ENCODE measurements at places on chromosomes 5 and 9.

DNA sequence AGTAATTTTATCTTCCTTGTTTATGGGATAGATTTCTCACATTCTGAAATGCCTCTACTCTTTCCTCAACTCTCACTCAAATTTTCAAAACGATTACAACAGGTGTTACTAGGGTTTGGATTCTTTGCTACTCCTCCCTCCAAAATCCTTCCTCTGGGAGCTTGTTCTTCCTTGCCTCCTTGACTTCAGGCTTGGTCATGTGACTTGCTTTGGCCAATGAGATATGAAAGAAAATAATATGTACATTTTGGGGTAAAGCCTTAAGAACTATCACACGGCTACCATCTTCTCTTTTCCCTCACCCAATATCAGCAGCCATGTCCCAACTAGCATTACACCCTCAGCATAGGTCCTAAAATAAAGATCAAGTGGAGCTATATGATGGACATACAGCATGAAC, 28.8 kb upstream of the SLC1A1 start:
- DNase-seq: no peak

GRCh38 chr9:132878695-132879456, at the start of gene SPACA9:
SPACA9 (plus strand) TSS chr9:132878898; CDS start chr9:132883948, 5,050 bp downstream.
- peak; percentile 10 for DNase-seq

GRCh38 chr5:179345433-179346321, at the start of gene ADAMTS2:
ADAMTS2 (minus strand) TSS chr5:179345461; CDS start chr5:179345328, 133 bp downstream.
- DNase-seq: peak; percentile 27

- DNase-seq: no peak
Observed at GRCh38 chr9:124879226-124879625, 17.3 kb downstream of the ARPC5L start.

DNA sequence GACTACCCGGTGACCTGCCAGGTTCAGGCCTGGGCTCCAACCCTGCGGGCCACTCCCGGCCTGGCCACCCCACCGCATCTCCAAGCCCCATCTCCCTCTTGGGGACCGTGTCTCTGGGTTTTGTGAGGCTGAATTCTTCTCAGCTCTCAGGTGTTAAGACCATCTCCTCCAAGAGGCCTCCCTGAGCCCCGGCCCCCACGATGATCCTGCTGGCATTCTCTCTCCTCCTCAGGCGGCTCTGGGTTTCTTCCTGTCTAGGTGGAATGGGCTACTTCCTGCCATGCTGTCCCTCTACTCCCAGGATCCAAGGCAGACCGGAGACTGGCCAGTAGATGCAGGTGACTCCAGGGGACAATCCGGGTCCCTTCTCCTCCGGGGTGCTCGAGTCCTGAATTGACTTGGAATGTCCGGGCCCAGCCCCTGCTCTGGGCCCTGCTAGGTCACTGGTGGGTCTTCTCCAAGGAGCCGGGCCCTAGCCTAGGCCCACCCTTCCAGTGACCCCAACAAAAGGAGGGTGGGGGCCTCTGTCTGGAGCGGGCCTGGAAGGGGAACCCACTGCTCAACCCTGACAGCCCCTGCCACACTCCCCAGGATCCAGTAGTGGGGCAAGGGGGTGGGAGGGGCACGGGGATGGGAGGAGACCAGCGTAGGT, 219.8 kb downstream of the C9orf50 start:
- DNase-seq: no peak

DNA sequence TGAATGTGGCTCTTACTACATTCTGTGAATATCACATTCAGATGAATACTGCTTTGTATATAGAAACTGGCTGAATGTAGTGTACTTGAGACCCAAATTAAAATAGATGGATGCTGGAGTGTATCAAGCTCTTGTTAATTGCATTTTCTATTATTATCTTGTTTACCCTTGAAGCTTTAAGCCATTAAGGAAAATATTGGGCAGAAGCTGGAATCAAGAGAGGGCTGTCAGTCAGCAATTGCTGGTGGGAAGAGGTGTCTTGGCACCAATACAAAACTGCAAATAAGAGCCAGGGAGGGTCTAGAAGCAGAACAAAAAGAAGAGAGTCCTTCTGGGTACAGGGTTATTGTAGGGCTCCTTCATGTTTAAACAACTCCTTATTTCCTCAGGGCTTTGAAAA, 38.8 kb downstream of the MUSK start:
- DNase-seq: no peak

DNA sequence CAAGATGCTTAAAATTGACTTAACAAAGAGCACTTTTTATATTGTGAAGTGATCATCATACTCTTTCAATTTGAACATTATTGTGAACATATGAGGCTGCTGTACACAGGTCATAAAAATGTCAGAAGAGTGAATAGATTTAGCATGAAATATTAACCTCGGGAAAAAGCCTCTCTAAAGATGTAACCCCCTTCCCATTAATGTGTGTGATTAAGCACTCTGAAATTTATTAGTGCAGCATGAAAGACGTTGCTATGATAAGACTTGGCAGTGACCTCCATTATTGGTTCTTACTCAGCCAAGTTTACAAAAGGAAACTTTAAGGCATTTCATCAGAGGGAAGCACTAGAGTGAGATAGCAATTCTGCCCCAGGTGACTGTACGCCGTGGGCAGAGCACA, 326.5 kb downstream of the NTRK2 start:
- DNase-seq: no peak

DNA sequence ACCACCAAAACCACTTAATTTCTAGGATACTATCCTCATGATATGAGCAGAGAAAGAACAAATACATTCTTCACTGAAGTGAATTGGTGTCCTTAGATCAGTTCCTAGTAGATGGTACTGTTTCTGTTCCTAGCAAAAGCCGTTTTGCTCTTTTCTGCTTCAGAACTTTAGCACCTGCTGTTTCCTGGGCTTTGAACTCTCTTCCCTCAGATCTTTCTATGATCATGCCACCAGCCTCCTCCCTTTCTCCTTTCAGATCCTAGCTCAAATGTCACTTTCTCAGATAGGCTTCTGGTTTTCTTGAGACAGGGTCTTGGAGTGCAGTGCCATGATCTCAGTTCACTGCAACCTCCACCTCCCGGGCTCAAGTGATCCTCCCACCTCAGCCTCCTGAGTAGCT, 118.0 kb downstream of the EGFLAM start:
- DNase-seq: no peak

GRCh38 chr5:95262933-95263660, 21.8 kb downstream of the MCTP1 start:
- no peak for DNase-seq

GRCh38 chr5:139982975-139983240, 60.2 kb downstream of the NRG2 start:
- no peak for DNase-seq

GRCh38 chr5:172165465-172165864, 22.6 kb downstream of the STK10 start:
- DNase-seq: no peak

- no peak for DNase-seq
Observed at GRCh38 chr5:34698754-34699153, 42.6 kb downstream of the RAI14 start.
